Spleen (tissue), 13 donors: ENCODE measurements at places on chromosomes 16 and 17. TPM values are rescaled to one million over a fixed set of nuclear protein-coding genes. Genes with fewer than 3 reads are reported as not detected.

Gene KRTAP3-2
- total RNA-seq, result not detected

DNA sequence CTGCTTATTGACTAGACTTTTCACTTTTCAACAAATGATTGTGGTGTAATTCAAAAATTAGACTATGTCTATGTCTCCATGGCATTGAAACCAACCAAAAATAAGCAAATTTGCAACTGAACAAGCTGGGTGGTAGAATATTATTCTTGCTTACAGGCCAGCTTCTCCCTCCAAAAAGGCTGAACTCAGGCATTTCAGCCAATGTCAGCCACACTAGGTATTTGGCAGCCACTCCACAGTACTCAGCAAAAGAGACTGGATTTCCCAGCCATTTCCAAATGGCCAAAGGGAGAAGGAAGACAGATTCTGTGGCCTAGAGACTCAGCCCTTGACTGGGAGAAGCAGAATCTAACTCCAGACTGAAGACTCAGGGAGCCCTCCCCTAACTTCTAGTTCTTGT is 121.8 kb upstream of the IRX5 start:
- no peak for DNase-seq

Gene ITGAD
- 19.7 TPM for total RNA-seq

Gene MYH1
- not detected for total RNA-seq

Gene GJD3
- total RNA-seq, result 12.1 TPM

Gene KIFC3
- total RNA-seq, result 30.3 TPM

Gene TBC1D3K
- total RNA-seq, result not detected

Gene SPATA22
- not detected for total RNA-seq
